ENCODE measurements at places on chromosomes 7 and 10.

DNA sequence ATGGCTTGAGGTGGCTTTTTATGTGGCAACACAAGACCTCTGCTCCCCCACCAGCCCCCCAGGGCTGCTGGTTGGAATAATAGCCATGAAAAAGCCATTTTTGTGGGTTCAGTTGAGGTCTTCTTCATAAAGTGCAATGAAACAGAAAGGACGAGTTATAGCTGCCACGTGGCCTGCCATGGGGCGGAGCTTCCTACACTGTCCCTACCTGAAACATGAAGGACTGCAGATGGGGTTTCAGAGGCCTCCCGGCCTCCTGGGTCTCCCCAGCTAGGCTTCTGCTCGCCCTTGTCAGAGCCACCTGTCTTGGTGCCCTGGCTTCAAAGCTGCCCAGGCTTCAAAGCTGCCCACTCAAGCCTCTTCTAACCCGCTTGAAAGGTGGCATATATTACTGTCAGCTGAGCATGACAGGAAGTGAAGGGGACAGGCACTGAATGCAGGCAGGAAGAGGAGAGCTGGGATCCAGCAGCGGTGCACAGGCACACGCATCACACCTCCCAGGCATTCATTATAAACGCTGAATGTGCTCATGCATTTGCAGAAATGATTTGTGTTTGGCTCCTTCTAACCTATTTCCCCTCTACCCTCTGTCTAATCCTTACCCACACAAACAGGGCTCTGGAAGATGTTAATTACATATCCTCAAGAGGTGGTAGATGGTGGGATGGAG is 245.9 kb upstream of the PODXL start:
- no peak for DNase-seq

- no peak for DNase-seq
These were observed 10.0 kb downstream of the TMEM120A start for GRCh38 chr7:75984130-75985008.

DNA sequence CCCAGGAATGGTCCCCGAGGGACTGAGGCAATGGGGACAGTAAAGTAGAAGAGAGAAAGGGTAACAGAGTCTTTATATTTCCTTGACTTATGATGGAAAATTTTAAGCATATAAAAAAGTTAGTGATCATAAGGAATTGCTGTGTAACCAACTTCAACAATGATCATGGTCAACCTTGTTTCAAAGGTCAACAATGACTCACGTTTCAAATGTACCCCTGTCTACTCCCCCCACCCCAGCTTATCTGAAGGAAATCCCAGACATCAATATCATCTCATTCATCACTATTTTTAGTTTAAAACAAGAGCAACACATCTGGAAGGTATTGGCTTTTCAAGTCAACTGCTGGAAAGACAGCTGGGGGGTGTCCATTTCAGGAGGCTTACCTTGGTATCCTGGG is 92.9 kb downstream of the SMURF1 start:
- DNase-seq = no peak

DNA sequence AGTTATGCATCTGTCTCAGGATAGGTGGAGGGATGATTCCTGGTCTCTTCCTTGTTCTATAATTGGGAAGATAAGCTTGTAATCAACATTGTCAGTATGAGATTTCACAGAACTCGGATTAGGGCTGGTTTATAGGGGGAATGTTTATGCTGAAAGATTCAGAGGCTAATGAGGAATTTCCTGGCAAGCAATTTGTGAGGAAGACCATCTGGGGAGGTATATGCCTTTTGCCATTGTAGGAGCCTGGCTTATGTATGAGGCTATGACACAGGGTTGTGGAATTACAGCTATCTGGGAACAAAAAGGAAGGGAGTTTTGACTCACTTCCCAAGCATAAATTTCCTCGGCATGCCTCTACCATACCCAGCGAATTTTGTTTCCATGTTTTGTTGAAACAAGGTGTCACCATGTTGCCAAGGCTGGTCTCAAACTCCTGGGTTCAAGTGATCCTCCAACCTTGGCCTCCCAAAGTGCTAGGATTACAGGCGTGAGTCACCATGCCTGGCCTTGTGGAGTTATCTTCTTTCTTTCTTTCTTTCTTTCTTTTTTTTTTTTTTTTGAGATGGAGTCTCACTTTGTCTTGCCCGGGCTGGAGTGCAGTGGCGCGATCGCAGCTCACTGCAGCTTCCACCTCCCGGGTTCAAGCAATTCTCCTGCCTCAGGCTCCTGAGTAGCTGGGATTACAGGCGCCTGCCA is 1.6 kb upstream of the COPS6 start:
- peak; percentile 94 for DNase-seq

GRCh38 chr7:20959281-20959680 is 172.6 kb upstream of the SP8 start:
- DNase-seq = no peak
